ENCODE measurements at places on chromosomes 3 and 15.

GRCh38 chr15:91496754-91497691 lies 356.5 kb upstream of the SLCO3A1 start:
- no peak for DNase-seq

DNA sequence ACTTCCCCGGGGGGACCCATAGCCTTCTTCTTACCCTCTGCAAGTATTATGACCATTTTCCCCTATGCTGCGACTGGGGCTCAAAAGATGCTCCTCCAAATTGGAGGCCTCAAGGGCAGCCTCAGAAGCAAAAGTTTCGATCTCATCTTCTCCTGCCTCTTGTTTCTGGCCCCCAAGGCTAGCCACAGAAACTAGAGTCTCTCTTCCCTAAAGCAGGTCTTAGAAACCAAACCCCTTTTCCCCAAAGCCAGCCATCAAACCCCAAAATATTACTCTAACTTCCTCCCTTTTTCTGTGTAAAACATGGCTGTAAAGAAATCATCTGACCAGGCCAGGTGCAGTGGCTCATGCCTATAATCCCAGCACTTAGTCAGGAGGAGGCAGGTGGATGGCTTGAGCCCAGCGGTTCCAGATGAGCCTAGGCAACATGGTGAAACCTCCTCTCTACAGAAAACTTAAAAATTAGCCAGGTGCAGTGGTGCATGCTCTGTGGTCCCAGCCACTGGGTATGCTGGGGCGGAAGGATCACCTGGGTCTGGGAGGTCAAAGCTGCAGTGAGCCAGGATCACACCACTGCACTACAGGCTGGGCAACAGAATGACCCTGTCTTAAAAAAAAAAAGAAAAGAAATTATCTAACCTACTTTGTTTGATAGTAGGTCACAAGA lies 36.7 kb upstream of the MFGE8 start:
- no peak for DNase-seq

DNA sequence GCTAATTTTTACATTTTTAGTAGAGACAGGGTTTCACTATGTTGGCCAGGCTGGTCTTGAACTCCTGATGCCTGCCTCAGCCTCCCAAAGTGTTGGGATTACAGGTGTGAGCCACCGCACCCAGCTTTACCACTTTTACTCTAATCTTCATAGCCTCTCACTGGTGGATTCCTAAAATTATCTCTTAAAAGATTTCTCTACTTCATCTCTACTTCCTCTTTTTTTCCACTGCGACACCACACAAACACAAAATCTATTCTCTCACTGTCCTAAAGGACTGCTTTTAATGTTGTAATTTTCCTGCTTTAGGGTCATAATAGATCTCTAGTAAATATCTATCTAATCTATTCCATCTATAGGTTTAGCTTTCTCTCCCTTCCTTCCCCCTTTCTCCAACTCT lies 34.0 kb upstream of the TBL1XR1 start:
- DNase-seq = no peak

GRCh38 chr3:43895573-43895972 lies 204.8 kb downstream of the ABHD5 start:
- DNase-seq = no peak

DNA sequence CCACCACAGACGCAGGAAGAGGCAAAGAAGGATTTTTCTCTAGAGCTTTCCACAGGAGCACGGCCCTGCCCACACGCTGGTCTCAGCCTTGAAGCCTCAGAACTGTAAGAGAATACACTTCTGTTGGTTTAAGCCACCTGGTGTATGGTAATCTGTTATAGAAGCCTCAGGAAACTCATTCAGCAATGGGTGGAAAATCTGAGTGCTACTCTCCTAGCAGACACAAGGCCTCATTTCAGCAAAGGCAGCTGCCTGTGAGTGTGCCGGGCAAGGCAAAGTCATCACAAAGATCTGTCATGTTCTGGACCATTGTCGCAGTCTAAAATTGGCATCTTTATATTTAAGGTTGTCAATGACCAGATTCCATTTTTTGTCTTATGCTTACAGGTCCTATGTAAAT lies 31.0 kb downstream of the ATP10A start:
- no peak for DNase-seq

DNA sequence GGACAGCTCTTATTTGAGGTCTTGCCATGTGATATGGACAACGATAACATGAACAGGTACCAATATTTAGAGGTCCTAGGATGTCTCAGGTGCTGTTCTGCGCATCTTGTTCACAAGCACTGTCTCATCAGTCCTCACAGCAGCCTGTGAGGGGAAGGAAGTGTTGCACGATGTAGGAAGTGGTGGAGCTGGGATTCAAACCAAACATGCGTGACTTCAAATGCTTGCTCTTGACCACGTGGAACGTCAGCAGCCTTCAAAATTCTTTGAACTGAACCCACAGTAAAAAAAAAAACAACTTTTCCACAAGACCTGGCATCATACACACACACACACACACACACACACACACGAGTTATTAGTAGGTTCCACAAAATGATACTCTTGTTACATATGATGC lies 153.4 kb upstream of the SMAD3 start:
- no peak for DNase-seq

DNA sequence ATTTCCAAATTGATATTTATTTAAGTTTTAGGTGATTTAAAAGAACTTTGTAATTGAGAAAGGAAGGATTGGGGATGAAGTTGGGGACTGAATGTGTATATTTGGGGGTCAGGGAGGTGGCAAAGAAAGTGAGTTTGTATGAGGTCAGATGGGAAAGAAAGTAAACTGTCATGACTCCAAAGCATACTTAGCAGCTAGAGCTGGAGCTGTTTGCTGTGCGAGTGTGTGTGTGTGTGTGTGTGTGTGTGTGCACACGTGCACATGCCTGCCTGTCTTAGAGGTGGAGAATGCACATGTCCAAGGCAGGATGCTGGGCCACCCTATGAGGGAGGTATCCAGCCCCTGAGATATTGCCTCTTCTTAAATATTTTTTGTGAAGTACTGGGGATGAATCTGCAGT lies 21.0 kb downstream of the BOC start:
- no peak for DNase-seq

GRCh38 chr15:70062321-70062956 lies 35.3 kb downstream of the TLE3 start:
- DNase-seq = peak; percentile 81

- DNase-seq = no peak
Measured at GRCh38 chr15:96720251-96720650, 389.8 kb downstream of the NR2F2 start.

DNA sequence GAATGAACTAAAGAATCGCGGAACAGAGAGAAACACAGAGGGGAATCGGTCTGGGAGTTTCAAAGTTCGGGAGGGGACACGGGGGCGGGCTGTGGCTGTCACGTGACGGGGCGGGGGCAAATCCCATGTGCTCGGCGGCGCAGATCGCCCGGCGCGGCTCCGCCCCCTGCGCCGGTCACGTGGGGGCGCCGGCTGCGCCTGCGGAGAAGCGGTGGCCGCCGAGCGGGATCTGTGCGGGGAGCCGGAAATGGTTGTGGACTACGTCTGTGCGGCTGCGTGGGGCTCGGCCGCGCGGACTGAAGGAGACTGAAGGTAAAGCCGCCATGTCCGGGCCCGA lies at the start of gene EIF4G1:
Gene EIF4G1, plus strand, starts transcription at position 244 of the 337 bp plus-strand sequence. CDS start 1,191 bp downstream, outside the sequence.
- DNase-seq = peak; percentile 93

- DNase-seq = no peak
Measured at GRCh38 chr15:97168704-97169475, 791.6 kb upstream of the ARRDC4 start.

- no peak for DNase-seq
Measured at GRCh38 chr3:23659274-23659673, 146.5 kb upstream of the UBE2E1 start.

GRCh38 chr3:98967758-98968157 lies 66.3 kb upstream of the DCBLD2 start:
- DNase-seq = no peak

GRCh38 chr3:113242096-113242581 lies 30.8 kb downstream of the BOC start:
- no peak for DNase-seq

- DNase-seq = no peak
Measured at GRCh38 chr3:189587664-189588040, 43.5 kb upstream of the TP63 start.

GRCh38 chr15:41658689-41659088 lies 1.5 kb upstream of the MGA start:
- DNase-seq = no peak

DNA sequence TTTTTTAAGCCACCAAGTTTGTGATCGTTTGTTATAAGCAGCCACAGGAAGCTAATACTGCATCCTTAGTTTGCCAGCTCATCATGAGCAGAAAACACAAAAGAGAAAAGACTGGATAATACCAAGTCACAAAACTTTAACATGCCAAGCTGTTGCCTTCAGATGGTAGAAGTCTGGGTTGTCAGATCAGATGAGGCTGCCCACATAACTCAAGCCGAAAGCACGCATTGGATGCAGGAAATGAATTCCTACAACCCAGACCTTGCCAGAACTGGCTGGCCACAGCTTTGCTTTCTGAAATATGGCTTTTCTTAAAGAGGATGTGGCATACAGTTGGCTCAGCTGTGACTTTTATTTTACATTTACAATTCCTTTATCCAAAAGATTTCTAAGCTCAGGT lies 118.3 kb upstream of the NEO1 start:
- DNase-seq = no peak

- DNase-seq = no peak
Measured at GRCh38 chr15:92922418-92923002, 22.4 kb downstream of the CHD2 start.

DNA sequence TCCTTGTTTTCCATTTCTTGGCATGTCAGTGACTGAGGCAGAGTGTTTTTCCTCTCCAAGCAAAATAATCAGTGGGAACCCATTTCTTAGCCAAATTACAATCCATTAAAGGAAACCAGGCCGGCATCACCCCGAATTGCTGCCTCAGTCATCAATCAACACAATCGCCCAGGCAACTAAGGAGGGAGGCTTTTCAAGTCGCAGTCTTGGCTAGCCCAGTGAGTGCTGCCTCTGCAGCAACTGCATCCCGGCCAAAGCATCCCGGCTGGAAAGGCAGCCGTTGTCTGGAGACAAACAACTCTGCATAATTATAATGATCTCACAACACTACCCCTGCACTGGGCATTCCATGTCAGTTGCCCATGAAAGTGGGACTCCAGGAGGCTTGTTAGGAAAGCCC lies 213.5 kb upstream of the PRICKLE2 start:
- peak; percentile 65 for DNase-seq

DNA sequence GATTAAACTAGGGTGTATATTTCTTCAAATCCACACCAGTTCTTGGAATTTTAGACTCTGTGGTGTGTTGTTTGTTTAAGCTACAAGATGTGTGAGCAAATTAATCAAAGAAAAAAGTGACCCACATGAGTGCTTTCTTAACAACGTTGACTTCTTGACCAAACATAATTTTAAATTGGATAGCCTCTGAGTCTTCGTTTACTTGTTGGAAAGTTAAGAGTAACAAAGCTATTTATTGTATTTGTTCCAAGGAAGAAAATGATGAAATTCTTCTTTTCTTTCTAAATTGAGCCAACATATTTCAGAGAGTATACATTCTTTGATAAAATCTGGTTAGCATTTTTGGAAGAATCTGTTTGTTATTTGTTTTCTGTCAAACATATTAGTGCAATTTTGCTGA lies 99.9 kb upstream of the IGSF10 start:
- no peak for DNase-seq

DNA sequence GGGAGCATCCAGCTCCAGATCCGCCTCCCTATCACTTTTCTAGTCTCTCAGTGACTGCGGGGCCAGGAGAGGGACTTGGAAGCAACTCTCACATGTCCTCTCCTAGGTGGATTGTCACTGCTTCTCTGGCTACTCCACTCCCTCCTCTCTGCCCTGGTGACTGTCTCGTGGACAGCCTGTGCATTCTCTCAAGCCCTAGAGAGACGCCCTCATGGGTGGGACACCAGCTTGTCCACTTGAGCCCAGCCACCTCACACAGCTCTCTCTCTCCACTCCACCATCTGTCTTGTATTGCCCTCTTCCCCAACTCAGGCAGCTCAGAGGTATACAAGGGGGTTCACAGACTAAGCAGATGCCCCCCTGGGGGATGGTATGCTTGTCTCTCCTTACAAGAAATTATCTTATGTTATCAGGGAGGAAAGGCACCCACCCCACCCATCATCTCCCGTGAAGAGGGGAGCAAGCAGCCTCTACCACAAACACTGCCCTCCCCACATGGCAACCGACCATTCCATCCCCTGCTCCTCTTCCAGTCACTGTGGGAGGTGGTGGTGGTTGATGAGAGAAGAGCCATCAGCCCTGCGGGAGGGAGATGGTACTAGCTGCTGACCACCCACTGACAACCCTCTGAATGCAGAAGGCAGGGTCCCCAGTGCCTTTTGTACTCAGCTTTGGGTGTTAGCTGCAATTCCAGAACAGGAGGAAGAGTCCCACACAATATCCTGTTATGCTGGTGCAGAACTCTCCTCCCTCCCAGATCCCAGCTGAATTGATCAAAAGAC lies 15.5 kb upstream of the LOXL1 start:
- no peak for DNase-seq

DNA sequence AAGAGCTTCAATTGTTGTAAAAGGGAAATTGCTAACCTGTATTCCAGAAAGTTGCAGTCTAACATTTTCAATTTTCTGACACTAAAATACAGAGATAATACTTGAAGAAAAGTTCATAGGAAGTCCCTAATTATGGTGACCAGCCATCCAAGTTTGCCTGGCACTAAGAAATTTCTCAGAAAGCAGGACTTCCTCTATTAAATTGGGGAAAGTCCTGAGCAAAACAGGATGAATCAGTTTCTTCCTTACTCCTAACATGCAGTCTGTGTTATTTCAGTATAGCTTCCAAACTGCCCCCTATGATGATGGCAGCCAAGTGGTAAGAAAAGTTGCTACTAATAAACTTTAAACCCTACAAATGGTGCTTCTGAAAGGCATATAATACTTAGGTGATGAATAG lies 133.5 kb upstream of the SGO1 start:
- no peak for DNase-seq

- DNase-seq = no peak
Measured at GRCh38 chr15:34239151-34239808, 14.5 kb downstream of the EMC4 start.

GRCh38 chr3:120163026-120163425 lies 68.8 kb upstream of the GSK3B start:
- no peak for DNase-seq

- DNase-seq = no peak
Measured at GRCh38 chr3:197804511-197804910, 13.5 kb downstream of the LRCH3 start.

DNA sequence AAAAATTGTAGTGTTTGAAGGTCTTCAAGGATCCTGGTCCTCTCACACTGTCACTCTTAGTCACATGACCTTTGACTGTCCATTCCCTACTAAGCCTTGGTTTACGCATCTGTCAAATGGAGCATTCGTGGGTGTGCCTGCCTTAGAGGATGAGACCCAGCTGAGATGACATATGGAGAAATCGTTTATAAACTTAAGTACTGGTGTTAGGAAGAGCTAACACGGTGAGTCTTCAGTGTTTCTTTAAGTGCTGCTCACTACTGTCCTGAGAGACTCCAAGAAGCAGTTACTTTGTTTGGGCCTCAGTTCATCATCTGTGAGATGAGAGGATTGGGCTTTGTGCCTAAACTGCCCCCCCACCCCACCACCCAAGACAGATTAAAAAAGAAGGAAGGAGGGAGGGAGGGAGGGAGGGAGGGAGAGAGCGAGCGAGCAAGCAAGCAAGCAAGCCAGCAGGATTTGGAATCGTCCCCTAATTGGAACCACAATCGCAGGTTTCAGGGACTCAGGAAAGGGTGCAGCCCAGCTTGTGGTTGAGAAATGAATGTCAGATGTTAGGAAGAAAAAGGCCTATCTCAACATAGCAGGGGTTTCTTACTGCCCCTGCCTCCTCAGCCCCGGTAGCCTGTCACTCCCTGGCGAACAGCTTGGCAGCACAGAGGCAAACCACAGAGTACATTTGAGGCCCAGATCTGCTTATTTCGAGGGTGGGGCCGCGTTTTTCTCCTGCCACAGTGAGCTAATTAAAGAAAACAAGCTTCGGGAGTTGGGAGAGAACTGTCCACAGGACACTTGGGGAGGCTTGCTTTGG lies 32.7 kb downstream of the SMAD3 start:
- DNase-seq = no peak

Data from anterior cingulate cortex (tissue), 58 donors.